ENCODE measurements at places on chromosomes 5 and 9.

DNA sequence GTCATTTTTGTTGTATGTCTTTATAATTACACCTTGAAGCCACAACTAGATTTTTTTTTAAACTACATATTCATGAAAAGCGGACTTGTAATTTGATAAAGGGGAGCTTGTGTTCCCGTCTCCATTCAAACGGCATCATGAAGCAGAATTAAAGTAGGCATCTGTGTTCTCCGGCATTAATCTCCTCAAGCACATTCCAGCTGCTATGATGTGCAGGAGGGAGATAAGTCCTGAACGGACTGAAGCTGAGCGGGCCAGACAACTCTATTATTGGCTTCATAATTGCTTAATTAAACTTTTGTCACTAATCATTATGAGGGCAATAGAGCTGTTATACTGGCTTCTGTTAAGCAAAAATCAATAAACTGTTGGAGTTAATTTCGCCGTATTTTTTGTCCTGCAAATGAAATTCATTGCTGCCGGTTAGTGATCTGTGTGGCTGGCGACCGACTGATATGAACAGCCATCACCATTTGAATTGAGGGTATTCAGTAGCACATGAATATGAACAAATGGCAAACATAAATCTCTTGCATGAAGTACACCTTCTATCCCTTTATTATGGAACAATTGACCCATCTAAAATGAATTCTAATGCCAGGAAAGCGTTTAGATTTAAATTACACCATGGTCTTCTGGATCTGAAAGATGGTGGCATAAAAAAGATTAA is 408.8 kb upstream of the IRX1 start:
- DNase-seq = no peak

GRCh38 chr9:15299374-15299939 is 7.6 kb downstream of the TTC39B start:
- no peak for DNase-seq

- DNase-seq = no peak
Observed at GRCh38 chr5:172607213-172607793, 33.8 kb upstream of the NEURL1B start.

- DNase-seq = no peak
Observed at GRCh38 chr5:170176916-170177315, 55.9 kb upstream of the C5orf58 start.

DNA sequence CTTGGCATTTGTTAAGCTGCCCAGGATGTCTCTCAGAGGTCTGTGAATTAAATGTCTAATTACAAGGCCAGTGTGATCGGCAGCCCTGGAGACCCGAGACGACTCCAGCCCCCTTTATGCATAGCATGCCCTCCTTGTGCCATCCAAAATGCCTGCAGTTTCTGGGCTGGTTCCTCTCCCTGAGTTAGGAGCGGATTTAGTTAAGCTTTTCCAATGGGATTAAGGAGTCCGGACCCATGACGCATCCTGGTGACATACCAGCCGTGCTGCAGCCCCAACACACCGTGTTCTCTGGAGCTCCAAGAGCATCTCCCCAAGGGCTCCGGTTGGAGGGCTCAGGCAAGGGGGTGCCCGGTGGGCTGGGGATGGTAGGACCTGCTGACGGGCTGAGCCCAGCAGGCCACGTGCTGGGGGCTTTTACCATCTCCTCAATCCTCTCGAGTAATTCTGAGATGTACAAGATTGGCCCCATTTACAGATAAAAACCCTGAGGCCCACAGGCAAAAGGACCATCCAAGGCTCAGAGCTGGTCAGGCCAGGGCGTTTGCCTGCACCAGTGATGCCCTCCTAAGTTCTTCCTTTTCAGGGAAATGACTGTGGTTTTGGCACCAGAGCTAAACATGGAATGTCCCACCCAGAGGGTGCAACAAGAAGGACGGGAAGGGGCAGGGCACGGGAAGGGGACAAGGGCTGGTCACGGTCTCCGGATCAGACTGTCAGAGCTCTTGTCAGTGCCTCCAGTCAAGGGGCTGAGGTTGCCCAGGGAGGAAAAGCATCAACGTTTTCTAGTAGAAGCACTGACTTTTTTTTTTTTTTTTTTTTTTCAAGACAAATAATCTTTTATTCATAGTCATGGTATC is 82.6 kb upstream of the PHYKPL start:
- peak; percentile 62 for DNase-seq

GRCh38 chr9:94900222-94901018 is 173.9 kb downstream of the AOPEP start:
- no peak for DNase-seq

DNA sequence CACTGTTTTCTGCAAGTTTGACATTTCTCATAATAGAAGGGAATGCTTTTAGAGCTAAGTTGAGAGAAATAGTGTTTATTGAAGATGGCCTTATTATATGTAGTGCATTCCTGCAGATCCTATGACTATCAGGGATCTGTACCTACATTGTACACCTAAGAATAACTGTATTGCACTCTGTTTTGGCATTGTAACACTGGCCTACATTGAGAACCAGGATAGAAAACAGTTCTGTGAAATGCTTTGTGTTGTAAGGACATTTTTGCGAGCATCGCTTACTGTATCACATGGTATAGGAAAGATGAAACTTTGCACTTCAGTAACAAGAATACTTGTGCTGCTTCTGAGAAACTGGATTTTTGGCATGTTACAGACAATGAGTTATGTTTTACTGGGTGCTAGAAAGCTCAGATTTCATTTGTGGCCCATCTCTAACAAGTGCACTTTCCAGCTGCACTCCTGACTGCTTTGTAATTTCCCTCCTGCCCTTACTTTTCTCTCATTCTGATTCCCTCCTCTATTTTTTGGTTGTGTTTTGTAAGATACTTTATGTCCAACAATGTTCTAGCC is 30.6 kb downstream of the C9orf85 start:
- no peak for DNase-seq

GRCh38 chr9:109179801-109180523 is 12.9 kb upstream of the FRRS1L start:
- no peak for DNase-seq

- no peak for DNase-seq
Observed at GRCh38 chr9:36396985-36397384, 3.1 kb downstream of the RNF38 start.

DNA sequence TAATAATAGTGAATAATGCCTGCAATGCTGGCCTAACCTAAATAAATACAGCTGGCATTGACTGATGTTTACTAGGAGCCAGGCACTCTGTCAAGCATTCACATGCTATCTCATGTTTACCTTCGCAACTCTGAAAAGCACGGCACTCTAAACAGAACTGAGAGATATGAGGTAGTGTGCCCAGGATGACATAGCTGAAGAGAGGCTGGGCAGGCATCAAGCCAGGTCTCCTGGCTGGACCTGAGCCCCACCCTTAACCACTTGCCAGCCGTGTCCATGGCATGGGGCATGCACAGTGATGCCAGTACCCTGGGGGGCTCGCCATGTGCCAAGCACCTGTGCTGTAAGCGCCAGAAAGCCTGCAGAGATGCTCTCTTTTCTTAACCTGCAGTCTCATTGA is 119.4 kb upstream of the MVB12B start:
- DNase-seq = no peak

- no peak for DNase-seq
Observed at GRCh38 chr9:121797081-121797480, 145.6 kb downstream of the DAB2IP start.

DNA sequence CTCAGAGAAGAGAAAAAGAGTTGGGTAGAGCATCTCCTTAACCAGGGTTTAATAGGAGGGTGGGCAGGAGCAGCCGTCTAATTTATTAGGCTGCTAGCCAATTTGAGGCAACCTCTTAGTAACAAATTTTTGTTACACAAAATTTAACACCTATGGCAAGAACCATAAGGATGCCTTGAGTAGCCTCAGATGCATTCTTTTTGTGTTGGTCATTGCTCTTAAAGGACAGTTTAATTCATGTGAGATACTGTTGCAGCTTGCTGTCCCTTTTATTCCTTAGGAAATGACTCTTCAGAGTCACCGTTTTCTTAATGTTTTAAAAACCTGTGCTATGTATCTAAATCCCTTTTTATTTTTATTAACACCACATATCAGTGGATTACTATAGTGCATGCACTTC is 255.1 kb downstream of the MAST4 start:
- no peak for DNase-seq

DNA sequence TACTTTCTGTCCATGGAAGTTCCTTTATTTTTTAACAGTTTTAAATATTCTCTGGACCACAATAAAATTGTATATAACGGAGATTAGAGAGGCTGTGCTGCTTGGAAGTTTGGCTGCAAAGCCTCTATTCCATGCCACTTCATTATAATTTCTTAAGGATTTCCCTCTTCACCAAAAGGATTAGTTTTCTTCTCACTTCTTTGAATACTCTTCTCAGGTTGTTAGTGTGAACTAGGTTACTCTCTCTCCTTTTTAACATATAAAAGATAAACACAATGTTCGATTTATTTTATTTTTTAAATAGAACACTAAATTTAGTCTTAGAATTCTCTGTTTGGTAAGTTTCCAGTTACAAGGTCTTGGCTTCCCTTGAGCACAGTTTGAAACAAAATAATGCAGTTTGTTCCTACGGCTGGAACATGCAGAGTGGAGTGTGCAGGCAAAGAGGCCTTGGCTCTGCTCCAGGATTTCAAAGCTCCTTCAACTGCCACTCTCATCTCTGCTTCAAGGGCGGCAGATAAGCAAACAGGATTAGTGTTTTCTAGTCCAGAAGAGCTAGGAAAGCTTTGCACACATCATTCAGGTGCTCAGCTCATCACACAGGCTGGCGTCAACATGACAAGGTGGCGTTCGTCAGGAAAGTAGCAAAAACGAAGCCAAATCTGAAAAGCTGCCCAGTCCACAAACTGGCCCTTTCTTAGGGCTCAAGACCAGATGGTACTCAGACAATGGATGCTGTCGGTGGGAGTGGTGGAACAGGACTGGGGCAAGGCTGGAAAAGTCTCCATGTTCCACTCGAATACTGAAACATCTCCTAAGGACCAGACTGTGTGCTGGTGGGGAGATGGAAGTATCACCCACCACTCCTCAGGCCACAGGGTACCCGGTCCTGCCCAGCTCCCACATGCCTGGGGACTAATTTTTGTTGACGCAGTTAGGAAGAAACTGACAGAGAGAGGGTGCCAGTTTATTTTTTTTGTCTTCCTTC is 286.6 kb downstream of the CRB2 start:
- no peak for DNase-seq

DNA sequence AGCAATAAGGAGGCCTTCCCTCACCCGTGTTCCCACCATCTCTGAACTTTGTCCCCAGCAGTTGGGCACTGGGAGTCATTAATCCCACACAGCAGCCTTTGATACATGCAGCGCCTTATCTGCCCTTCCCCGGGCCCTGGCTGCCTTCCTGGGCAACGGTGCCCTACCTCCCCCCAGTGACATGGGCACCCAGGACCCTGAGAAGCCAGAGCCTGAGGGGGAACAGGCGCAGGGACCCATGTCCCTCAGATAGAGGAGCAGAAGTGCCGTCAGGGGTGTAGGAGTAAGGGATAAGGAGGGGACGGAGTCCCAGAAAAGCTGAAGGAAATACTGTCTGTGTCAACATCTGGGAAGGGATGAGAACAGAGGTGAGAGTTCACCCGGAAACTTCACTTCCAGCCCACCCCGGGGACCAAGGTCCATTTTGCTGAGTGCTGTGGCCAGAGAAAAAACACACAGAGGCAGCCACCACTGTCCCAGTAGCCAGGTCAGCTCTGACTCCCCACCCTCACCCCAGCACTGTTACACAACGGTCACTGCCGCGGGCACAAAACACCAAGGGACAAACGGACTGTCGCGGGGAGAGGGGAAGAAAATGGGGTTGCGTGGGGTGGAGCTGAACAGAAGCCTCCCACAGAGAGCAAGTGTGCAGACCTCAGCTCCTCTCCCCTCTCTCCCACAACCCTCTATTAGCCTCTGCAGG is 3.8 kb downstream of the PCDH1 start:
- no peak for DNase-seq

GRCh38 chr5:120614531-120615180 is 150.6 kb downstream of the PRR16 start:
- DNase-seq = no peak
